ENCODE measurements at places on chromosomes 2 and 18.

- DNase-seq: peak; percentile 89
Measured at GRCh38 chr2:218282173-218282991, 9.9 kb downstream of the TMBIM1 start.

DNA sequence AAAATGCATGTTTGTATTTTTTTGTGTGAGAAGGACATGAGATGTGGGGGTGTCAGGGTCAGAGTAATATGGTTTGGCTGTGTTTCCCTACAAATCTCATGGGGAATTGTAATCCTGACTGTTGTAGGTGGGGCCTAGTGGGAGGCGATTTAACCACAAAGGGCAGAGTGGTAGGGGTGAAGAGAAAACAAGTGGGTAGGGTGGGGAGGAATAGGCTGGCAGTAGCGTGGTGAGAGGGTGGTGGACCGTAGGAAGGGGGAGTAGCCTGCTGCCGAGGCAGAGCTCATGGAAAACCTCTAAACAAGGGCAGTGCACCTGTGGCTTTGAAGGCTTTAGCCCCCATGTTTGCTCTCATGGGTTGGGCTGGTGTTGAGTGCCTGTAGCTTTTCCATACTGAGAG is 152.8 kb upstream of the ZNF519 start:
- DNase-seq: no peak

DNA sequence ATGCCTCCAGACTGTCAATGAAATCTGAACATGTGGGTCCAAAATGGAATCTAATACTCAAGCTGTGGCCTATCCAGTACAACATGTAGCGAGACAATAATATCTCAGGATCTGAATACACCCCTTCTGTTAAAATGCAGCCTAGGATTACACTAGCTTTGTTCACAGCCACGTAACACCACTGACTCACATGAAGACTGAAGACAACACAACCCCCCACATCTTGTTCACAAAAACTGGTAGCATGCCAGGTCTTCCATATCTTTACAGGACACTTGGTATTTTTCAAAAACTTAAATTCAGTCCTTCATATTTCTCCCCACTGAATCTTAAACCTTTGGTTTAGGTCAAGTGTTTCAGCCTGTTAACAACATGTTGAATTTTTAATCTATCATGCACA is 84.2 kb downstream of the SLC8A1 start:
- DNase-seq: peak; percentile 67

- no peak for DNase-seq
Measured at GRCh38 chr2:27989149-27989548, 98.6 kb downstream of the BABAM2 start.

DNA sequence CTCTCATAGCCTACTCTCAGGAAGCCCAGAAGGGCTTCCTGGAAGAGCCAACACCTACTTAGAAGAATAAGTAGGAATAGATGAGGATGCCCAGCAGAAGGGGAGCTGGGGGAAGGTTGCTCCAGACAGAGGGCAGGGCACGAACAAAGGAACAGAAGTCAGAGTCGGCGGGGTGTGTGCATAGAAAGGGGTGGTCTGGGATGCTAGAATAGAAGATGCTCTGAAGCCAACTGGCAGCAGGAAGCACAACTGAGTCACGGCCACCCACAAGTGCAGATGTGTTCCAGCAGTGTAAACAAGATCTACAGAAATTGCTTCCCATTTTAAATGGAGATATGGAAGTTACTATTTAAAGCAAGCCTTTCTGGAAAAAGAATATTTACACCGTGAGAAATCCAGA is 131.0 kb downstream of the ZNF532 start:
- DNase-seq: no peak

DNA sequence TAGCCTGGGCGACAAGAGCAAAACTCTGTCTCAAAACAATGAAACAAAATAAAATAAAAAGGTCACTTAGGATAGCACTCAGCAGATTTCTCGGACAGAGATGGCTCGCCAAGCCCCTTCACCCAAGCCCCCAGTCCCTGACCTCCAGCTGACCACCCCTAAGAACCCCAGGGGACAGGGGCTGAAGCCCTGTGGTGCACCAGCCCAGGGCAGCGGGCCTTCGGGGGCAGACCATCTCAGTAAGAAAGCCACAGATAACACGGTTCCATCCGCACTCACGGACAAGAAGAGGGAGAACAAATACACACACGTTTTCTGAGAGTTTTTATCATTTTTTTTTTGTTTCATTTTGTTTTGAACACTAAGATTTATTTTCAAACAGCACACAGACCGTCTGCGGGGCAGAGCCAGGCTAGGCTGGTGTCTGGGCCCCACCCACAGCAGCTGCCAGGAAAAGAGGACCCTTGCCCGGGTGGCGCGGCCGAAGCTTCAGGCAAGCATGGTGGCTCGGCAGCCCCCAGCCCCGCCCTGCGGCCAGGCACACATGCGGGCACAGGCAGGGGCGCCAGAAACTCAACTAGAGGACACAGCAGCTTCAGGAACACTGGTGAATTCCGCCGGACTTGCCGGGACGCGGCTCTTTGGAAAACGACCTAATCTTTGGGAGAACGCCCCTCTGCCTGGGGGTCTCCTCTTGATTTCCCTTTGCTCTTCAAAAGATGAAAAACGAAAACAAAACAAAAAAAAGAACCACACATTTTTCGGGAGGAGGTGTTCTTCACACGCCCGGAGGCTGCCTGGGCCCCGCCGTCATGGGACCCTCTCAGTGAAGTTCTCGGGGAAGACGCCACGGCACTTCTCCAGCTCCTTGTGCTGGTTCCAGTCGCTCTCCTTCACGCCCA is 59.0 kb downstream of the BIN1 start:
- DNase-seq: no peak

DNA sequence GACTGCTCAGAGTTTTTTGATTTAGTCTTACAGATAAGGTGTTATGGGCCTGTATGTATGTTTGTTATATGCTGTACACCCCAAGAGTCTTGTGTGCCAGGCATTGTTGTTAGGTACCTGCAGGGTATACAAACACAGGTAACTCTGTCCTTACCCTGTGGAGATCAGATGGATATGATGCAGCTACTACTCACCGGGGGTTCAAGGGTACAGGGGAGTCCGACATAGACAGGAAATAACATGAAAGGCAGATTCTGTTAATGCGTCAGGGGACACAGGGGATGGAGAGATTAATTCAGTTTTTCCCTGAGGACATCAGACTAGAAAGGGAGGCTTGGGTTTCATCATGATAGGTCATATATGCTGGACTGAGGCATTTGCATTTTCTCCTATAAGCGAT is 31.3 kb downstream of the TRAK2 start:
- DNase-seq: no peak

GRCh38 chr2:156363141-156363540 is 30.6 kb upstream of the NR4A2 start:
- DNase-seq: no peak

- no peak for DNase-seq
Measured at GRCh38 chr18:71808616-71809015, 735.5 kb downstream of the CBLN2 start.

- DNase-seq: no peak
Measured at GRCh38 chr2:60544062-60544461, 9.4 kb downstream of the BCL11A start.

GRCh38 chr18:49183921-49184320 is 233.2 kb upstream of the SMAD7 start:
- DNase-seq: peak; percentile 53

- no peak for DNase-seq
Measured at GRCh38 chr18:10546557-10547300, 20.9 kb downstream of the NAPG start.

GRCh38 chr2:240589850-240590525 is 3.5 kb downstream of the CAPN10 start:
- no peak for DNase-seq

GRCh38 chr2:199977984-199978415 is 22.6 kb downstream of the MAIP1 start:
- DNase-seq: peak; percentile 81

GRCh38 chr2:31335921-31336585 is 78.5 kb downstream of the XDH start:
- peak; percentile 83 for DNase-seq

GRCh38 chr18:62838475-62839098 is 123.2 kb downstream of the PHLPP1 start:
- no peak for DNase-seq

DNA sequence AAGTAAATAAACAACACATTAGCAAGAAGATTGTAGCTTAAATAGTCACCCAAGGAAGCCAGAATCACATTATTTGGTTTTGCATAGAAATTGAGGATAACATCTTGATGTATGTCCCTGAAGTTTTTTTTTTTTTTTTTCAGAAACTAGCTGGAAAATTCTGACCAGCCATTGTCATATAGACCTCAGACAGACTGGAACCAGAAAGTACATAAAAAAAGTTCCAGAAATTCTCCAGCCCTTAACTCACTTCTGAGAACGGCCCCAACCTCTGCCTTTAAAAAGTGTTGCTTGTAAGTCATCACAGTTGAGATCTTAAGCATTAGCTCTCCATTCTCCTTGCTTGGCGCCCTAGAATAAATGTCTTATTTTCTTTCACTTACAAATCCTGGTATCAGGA is 350.5 kb downstream of the CCDC85A start:
- DNase-seq: peak; percentile 63

DNA sequence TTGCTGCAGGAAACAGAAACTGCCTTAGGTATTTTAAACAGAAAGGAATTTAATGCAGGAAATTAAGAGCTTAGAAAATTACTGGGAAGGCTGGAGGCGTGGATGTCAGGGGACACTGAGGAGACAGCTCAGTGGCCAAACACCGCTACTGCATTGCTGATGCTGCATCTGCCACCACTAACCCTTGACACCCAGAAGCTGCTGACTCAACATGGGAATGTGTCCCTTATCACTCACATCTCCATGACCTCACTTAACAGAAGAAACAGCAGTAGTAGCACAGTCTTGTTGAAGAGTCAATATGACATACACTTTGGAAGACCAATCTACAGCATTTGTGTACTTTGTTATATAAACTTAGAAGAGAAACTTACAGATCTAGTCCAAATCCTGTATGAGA is 906.1 kb downstream of the SLC4A3 start:
- DNase-seq: peak; percentile 70

- DNase-seq: peak; percentile 29
Measured at GRCh38 chr18:22974001-22974400, 40.9 kb downstream of the RBBP8 start.

GRCh38 chr2:1563943-1564891 is 151.0 kb downstream of the TPO start:
- no peak for DNase-seq

GRCh38 chr2:121245913-121246312 is 39.1 kb downstream of the TFCP2L1 start:
- DNase-seq: no peak

- peak; percentile 26 for DNase-seq
Measured at GRCh38 chr2:38145236-38145635, 69.3 kb upstream of the CYP1B1 start.

GRCh38 chr2:66582104-66582986 is 147.4 kb downstream of the MEIS1 start:
- no peak for DNase-seq

DNA sequence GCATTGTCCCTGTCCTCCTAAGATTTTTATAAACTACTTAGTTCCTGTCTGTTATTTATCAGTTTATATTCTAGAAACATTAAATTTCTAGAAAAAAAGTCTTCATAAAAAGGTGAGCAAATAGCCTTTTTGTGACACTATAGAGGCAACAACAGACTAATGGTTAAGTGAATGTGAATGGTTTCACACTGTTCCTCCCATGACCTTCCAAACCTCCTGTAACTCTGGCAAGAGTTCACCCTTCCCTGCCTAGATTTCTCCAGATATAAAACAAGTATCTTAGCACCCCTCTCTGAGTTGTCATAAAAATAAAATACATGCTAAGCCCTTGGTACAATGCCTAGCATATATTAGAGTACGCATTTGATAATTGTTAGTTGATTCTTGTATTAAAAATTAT is 29.2 kb downstream of the COBLL1 start:
- DNase-seq: no peak

GRCh38 chr18:47287911-47288585 is 36.6 kb upstream of the SKOR2 start:
- DNase-seq: no peak

DNA sequence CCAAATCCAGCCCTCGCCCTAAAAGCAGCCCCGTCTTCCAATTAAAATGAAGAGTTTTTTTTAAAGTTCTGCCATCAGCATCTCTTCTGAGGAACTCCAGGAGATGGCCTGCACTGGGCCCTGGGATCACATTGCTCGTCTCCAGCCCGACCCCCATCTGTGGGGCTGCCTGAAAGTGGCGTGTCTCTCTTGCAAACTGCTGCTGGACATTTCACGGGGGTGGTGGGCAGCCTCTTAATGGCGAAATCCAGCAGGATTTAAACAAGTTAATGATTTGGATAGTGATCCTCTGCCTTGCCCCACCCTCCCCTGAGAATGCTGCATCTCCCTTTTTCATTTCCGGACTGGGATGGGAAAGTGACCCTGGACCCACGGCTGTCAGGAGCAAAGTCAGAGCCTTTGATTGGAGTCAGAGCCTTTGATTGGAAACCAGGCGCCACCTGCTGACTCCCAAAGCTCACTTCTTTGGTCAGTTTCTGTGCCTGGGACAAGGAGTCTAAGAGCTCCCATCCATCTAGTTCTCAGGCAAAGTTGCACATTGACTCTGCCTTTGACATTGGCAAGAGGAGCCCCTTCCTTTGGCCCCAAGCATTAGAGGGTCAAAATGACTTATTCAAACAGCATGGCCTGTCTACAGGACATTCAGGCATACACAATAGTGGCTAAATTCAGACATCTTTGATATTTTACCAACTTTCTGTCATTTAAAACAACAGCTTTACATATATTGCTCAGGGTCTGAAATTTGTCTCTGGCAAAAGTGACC is 155.2 kb downstream of the SH3BP4 start:
- peak; percentile 81 for DNase-seq

DNA sequence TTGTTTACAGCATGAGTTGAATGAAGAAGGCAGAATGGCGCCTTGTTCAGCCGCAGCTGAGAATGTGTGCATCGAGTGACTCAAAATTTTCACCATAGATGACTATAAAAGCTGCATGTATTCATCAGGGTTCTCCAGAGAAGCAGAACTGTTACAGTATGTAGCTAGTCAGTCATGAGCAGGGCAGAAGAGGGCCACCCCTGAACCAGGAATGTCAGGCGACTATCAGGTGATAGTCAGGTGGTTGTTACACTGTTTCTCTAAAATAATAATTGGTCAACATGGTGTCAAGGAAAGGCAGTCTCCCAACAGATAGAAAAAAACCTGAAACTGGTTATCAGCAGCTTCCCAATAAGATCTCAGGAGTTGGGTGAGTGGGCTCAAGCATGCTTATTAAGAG is 20.2 kb upstream of the NOSTRIN start:
- DNase-seq: no peak

DNA sequence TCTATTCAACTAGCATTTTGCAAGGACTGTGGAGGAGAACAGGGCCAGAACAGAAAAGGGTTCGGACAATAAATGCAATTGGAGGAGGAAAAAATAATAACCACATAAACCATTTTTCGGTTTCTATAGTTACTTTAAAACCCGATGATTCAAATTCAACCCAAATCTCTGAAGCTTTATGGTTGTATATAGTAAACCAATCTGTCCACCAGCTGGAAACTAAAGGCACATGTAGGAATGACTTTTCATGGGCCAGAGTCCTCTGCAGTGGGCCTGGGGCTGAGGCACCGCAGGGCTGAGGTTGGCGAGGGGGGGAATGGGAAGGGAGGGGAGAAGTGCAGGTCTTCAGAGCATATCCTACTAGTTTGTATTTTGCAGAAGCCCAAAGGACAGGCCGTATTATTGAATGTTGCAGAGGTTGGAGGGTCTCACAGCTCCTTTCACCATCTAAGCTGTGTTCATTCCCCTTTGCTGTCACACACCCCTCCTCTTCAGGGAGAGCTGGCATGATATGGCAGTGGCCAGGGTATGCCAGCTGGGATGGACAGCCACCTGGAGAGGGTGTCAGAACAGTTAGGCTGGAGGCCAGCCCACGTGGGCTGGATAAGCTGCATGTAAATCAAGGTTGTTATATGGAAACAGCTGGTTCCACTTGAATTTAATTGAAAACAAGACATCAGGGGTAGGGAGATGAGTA is 267.1 kb downstream of the PRKCE start:
- DNase-seq: no peak
